ENCODE measurements at places on chromosomes 2 and 18. TPM values are rescaled to one million over a fixed set of nuclear protein-coding genes. Genes with fewer than 3 reads are reported as not detected.

DNA sequence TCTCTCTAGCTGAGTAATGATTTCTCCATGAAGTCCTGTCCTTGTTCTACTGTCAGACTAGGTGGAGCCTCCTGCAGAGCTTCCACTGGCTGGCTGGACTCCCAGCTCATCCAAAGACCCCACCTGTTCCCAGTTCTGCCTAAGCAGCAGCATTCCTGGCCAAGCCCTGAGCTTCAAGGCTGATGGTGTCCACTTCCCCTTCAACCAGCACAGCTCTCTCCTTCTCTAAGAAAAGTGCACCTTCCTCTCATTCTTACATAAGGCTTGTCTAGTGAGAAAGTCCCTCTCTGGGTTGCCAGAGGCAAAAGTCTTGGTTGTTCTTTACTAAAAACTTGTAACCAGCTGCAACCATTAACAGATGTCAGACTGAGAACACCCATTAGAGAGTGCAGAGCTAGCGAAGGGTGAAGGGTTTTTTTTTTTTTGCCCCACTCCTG lies 58.9 kb downstream of the CXCR4 start:
- H3K4me3 ChIP-seq = no peak overlapping the region
- no peaks in the 10 kb centered on the region for H3K4me1 ChIP-seq
- no peak overlapping the region for H3K27ac ChIP-seq
- no peaks in the 10 kb centered on the region for H3K36me3 ChIP-seq
- no peaks in the 10 kb centered on the region for H3K27me3 ChIP-seq
- no peak for DNase-seq

DNA sequence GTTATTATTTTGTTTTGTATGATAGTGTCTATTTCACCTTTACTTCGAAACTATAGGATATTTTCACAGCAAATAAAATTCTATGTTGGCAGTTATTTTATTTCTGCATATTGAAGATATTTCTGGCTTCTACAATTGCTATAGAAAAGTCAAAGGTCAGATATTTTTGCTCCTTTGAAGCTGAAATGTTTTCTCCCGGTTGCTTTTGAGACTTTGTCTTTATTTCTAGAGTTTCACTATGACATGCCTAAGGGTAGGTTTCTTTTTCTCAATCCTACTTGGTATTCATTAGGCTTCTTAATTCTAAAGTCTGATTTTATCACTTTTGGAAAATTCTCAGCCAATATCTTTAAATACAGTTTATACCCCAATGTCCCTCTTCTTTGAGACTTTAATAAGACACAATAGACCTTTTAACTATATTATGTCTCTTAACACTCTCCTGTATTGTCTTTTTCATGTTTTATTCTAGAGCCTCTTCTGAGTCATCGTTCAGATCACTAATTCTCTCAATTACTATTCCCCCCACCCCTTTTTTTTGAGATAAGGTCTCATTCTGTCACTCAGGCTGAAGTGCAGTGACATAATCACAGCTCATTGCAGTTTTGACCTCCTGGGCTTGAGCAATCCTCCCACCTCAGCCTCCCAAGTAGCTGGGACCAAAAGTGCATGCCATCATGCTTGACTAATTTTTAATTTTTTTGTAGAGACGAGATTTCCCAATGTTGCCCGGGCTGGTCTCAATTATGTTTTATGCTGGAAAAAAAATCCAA lies 50.5 kb downstream of the USP37 start:
- no peak overlapping the region for H3K27ac ChIP-seq
- H3K36me3 ChIP-seq = no peaks in the 10 kb centered on the region
- H3K4me1 ChIP-seq = no peaks in the 10 kb centered on the region
- H3K4me3 ChIP-seq = no peak overlapping the region

Gene MBP
- 82.0 TPM for total RNA-seq

GRCh38 chr2:172870396-172870795 lies 134.8 kb downstream of the RAPGEF4 start:
- no peaks in the 10 kb centered on the region for H3K36me3 ChIP-seq
- H3K4me1 ChIP-seq = no peaks in the 10 kb centered on the region
- no peak overlapping the region for H3K4me3 ChIP-seq
- no peak overlapping the region for H3K27ac ChIP-seq

DNA sequence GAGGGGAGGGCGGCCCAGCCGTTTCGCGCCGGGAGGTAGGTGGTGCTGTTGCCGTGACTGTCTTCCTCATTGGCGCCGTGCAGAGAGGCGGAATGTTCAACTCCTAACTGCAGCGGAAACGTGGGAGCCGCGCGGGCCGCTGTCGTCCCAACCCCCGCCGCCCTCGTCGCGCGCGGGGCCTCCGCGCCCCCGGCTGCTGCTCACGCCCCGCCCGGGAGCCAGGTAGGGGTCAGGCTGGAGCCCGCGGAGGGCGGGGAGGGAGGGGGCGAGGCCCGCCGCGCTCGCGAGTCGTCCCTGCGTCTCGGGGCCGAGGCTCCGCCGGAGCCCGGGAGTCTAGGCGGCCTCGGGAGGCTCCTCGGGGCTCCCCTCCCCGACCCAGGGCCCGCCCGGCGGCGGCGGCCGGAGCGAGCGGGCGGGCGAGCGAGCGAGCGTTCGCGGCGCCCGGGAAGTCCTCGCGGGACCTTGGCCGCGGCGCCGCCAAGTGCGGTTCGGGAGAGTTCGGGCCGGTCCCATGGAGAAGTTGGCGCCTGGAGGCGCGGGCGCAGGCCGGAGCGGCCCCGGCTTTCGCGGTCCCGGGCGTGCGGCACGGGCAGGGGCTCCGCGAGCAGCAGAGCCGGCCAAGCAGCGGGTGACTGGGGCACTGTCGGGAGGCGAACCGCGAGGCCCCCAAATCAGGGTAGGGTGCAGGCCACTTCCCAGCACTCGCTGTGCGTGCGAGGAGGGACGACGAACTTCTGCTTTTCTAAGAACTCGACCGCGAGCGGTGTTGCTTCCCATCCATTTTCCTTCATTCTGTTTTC lies at the start of gene MAP3K20:
TSS of gene MAP3K20 (plus strand) at position 66 of the 800 bp plus-strand sequence. CDS start 15,186 bp downstream, outside the sequence.
- peak; percentile 94 for DNase-seq
- H3K27ac ChIP-seq = peak within 1 kb of the TSS; percentile 88
- H3K4me3 ChIP-seq = peak within 1 kb of the TSS; percentile 66
- peaks cover 9% of the 10 kb centered on the region for H3K4me1 ChIP-seq
- H3K27me3 ChIP-seq = no peaks in the 10 kb centered on the region
- no peaks in the 10 kb centered on the region for H3K36me3 ChIP-seq

DNA sequence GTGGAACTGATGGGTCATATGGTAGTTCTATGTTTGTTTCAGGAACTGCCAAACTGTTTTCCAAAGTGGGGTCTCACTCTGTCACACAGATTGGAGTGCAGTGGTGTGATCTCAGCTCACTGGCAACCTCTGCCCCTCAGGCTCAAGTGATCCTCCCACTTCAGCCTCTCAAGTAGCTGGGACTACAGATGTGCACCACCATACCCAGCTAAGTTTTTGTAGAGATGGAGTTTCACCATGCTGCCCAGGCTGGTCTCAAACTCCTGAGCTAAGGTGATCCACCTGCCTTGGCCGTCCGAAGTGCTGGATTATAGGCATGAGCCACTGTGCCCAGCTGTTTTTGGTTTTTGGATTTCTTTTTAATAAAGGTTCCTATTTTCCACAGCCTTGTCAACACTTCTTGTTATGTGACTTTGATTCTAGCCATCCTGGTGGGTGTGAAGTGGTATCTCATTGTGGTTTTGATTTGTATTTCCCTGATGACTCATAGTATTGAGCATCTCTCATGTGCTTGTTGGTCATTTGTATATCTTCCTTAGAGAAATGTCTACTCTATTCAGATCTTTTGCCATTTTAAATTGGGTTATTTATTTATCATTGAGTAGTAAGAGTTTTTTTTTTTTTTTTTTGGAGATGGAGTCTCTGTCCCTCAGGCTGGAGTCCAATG lies 22.8 kb downstream of the NPC1 start:
- no peak overlapping the region for H3K4me3 ChIP-seq
- H3K27me3 ChIP-seq = no peaks in the 10 kb centered on the region
- no peak overlapping the region for H3K27ac ChIP-seq
- H3K36me3 ChIP-seq = peaks cover 58% of the 10 kb centered on the region
- peaks cover 6% of the 10 kb centered on the region for H3K4me1 ChIP-seq

DNA sequence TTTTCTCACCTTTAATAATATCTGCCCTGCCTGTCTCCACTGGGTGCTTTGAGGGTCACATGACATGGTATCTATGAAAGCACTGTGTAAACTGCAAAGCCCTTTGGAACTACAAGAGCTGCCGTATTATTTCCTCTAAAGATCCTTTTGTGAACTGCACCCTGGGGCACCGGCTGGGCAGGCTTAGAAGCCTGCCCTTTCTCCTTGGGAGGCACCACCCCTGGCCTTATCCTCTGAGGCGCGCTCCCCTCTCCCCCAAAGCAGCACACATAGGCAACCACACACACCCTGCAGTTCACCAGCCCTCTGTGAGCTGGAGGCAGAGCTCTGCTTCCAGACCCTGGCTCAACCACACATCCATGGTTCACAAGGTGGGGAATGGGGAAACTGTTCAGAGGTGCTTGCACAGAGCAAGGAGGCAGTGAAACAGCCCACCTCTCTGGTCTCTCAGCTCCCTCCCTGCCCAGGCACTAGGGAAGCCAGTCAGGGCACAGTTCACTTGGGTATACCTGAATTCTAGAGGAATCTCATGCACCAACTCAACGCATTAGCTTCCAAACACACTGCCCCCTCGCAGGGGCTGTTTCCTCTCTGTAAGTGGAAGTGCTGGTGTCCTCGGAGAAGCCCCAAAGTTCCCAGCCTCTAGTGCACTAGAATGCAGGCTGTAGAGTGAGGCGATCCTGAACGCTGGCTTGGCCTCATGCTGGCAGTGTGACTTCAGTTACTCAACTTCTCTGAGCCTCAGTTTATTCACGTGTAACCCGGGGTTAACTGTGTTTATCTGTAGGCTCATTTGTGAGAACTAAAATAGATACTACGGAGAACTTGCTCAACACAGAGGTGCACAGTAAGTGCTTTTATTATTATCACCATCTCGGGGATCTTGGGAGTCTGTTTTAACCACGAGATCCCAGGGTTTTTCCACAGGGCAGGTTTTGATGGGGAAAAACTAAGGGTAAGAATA lies 11.0 kb downstream of the SIGLEC15 start:
- DNase-seq = no peak
- H3K4me3 ChIP-seq = no peak overlapping the region
- H3K4me1 ChIP-seq = peaks cover 20% of the 10 kb centered on the region
- H3K27me3 ChIP-seq = no peaks in the 10 kb centered on the region
- no peaks in the 10 kb centered on the region for H3K36me3 ChIP-seq
- H3K27ac ChIP-seq = no peak overlapping the region
